ENCODE measurements at places on chromosomes 1 and 21.

- DNase-seq: no peak
Measured at GRCh38 chr1:89855413-89856123, 34.7 kb downstream of the LRRC8D start.

DNA sequence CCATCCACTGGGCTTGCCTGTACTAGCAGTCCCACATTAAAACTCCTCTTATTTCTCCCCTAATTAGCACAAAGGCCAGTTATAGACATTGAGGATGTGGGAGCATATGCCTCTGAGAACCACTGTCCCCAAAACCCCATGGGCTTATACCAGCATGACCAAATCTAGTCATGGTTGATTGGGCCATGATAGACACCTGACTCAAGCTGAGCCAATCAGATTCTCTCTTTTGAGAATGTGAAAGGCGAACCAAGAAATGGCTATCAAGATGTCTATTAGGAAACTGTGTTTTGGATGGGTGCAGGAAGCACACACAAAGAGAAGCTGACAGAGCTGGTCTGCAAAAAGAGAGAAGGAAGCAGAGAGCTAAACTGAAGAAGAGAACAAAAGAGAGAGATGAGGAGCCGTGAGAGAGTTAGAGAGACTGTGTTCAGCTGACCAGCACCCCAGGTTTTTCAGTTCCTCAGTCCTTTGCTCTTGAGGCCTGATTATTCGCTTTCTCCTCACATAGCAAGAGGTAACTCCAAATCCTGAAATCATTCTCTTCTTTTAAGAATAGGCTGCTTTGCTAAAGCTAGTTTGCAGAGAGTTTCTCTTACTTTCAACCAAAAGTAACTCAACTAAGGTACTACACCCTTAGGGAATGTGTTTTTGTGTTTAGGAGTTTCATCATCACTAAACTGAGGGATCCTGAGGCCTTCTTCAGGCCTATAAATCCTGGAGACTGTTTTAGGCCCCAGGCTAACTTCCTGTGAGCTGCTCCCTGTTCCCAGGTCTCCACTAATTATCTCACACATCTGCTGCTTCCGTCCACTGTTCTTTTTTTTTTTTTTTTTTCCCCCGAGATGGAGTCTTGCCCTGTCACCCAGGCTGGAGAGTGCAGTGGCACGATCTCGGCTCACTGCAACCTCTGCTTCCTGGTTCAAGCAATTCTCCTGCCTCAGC is 7.9 kb upstream of the TIPRL start:
- DNase-seq: no peak

- DNase-seq: no peak
Measured at GRCh38 chr1:67484492-67484891, 54.3 kb upstream of the SERBP1 start.

GRCh38 chr1:165793951-165794350 is 25.3 kb upstream of the TMCO1 start:
- no peak for DNase-seq

DNA sequence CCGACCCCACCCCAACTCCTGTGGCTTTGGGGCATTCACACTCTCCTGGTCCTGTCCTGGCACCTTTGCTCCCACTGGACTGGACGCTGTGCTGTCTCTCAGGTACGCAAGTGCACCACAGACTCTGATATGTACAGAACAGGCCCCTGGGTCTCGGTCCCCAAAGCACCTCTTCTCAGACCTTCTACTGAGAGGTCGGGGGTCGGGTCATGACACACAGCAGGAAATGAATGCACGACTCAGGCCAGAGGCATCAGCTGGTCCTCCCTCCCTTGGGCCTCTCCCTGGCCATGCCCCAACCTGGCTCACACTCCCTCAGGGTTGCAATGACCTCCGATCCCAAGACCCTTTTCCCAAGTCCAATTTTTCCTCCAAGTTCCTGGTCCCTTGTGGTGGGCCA is 1.8 kb upstream of the KRTAP10-12 start:
- DNase-seq: no peak

GRCh38 chr1:41364442-41365319 is 3.4 kb downstream of the FOXO6 start:
- DNase-seq: no peak

All from activated T-helper 1 cell treated with Interleukin-2 at 50 U/mL for 16 hours (primary cell).